Right kidney (tissue), 9 donors: ENCODE measurements at places on chromosomes 1 and 21.

DNA sequence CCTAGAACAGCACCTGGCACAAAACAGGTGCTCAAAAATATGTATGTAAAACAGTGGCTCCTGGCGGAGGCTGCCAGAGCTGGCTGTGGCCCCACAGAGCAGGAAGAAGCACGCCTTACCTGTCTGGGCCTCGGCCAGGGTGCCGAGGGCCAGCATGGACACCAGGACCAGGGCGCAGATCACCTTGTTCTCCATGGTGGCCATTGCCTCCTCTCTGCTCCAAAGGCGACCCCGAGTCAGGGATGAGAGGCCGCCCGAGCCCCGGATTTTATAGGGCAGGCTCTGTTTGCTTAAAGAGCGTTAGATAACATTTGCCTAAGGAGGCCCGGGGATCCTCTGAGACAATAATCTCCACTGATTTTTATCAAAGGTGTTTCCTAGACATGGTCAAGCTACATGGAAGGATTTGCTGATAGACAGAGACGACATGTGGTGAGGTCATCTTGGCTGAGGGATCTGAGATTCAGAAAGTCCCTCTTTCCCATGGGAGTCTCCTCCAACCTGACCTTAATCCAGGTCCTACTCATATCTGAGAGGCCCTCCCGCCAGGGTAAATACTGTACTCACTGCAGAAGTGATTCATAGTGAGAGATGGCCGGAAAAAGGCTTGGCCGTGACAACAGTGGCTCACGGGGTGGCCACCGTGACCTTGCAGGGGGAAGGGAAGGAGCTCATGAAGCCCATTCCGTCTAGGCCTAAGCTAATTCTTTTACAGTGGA, at the start of gene TFF1:
Gene TFF1 (minus strand): TSS at position 244 of the 719 bp plus-strand sequence. CDS start 40 bp downstream, at position 204.
- no peak for DNase-seq

- no peak for DNase-seq
Observed at GRCh38 chr1:31693231-31693630, 10.6 kb downstream of the COL16A1 start.

GRCh38 chr1:17919525-17920439, 164.6 kb downstream of the ACTL8 start:
- peak; percentile 41 for DNase-seq

DNA sequence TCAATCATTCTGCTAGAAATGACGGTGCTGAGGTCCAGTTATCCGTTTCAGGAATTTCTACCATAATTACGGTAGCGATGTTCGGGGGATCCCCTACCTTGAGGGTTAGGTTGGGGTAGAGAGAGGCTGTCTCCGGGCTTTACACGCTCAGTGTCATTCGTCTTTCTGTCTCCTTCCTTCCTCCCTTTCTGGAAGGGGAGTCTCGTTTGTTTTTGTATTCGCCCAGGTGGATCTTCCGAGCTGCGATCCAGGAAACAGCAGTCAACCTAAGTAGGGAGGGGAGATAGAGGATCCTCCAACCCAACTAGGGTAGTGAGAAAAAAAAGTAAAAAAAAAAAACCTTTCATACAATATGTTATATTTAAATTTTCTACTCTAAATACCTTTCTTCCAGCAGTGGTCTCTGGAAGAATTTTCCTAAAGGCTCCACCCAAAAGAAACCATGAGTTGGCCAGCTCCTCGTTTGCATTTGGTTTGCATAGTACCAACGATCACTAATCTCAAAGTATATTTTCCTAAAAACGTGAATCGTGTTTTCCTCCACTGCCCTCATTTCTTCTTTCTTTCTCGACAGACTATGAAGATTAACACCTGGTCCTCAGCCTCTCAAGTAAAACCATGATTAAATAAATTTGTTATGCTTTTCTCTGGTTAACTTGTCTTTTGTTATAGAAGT, 611 bp upstream of the PIK3C2B start:
- no peak for DNase-seq

- DNase-seq = no peak
Observed at GRCh38 chr1:45510972-45511527, 10.6 kb downstream of the PRDX1 start.

DNA sequence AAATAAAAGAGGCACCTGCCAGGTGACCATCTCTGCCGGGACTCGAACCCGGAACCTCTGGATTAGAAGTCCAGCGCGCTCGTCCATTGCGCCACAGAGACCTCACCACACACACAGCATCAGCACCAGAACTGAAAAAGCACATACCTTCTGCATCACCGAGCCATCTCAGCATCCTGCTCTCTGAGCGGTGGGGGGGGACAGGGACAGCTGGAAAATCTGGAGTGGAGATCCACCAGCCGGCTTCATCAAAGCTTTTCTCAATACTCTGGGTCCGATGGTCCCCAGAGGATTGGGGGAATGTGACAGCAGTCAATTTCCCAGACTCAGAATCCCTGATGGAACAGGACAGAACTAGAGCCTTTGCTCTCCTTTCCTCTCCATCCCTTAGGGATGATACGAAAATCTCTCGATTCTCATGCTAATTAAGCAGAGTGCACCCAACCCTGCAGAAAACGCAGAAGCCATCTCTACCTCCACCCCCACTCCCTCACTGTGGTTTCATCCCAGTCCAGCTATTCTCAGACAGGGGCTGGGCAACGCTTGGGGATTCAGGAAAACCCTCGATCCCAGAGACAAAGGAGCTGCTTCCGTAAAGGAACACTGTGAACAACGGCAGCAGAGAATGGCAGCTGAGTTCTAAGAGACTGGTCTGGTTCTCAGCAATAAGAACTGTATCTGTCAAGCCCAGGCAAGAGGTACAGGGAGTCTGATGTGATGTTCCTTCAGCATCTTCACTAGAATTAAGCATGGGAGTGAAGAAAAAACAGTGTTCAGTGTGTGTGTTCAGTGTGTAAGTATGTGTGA, 29.6 kb upstream of the CADM3 start:
- DNase-seq = no peak

GRCh38 chr1:92964998-92965397, 3.7 kb upstream of the DIPK1A start:
- DNase-seq = no peak

- no peak for DNase-seq
Observed at GRCh38 chr1:221772117-221772516, 30.2 kb upstream of the DUSP10 start.

GRCh38 chr1:235918032-235918431, 51.3 kb upstream of the LYST start:
- peak; percentile 21 for DNase-seq

DNA sequence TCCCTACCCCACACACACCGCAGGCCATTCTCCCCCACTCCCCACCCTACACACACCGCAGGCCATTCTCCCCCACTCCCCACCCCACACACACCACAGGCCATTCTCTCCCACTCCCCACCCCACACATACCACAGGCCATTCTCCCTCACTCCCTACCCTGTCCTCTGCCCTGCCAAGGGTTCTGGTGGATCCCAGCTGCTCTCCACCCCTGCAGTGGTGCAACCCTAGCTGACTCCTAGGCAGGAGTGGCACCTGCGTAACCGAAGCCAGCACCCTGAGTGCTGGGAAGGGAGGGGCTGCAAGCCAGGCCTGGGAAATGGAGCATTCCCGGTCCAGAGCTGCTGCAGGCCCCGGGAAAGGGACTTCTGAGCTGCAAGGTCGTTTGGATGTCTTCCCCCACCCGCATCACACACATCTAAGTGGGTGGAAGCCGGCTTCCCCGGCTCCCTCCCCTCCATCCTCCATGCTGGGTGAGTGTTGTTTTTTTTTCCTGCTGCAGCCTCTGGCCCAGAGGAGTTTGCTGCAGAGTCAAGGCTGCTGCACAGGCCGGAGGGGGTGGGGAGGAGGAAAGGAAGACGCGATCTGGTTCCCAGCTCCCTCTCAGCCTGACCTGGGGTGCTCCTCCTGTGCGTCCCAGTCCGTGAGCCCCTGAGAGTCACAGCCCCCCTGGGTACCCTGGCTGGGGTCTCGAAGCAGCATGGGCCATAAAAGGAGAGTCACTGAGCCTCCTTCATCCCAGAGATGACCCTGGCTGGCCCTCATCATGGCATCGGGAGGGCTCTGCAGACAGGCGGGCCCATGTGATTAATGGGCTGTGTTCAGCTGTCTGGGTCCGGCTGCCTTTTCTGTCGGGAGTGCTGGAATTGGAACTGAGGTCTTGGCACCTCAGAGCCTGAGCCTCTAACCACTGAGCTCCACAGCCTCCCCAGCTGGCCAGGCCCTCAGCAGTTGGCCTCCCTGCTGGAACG, 16.1 kb downstream of the H6PD start:
- peak; percentile 58 for DNase-seq

GRCh38 chr1:239719642-239720258, 333.4 kb downstream of the CHRM3 start:
- DNase-seq = no peak
